Stimulated activated CD8-positive, alpha-beta memory T cell treated with anti-CD3 and anti-CD28 coated beads, Interleukin-4, amount 100 ng/mL, for 1 hour (primary cell): ENCODE measurements at places on chromosomes 6 and 20.

GRCh38 chr6:126064748-126065401, 78.5 kb downstream of the TRMT11 start:
- DNase-seq, result no peak

- DNase-seq, result no peak
Observed at GRCh38 chr6:32964776-32965175, 3.6 kb upstream of the BRD2 start.

- no peak for DNase-seq
Observed at GRCh38 chr6:56387621-56388414, 140.4 kb upstream of the COL21A1 start.

DNA sequence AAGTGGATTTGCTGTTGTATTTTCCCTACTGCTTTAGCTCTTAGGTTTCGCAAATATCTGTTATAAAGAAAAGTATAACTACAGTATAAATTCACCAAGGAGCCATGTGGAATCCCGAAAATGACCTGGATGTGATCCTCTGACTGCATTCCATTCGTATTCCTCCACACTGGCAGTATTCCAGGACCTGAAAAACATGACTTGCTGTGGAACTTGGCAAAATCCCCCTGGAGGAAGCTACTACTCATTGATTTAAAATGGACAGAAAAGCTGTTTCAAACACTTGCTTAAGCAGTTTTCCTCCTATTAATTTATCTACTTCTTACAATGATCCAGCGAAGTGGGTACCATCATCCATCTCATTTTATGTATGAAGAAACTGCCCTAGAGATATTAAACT, 13.3 kb upstream of the ENPP5 start:
- no peak for DNase-seq

DNA sequence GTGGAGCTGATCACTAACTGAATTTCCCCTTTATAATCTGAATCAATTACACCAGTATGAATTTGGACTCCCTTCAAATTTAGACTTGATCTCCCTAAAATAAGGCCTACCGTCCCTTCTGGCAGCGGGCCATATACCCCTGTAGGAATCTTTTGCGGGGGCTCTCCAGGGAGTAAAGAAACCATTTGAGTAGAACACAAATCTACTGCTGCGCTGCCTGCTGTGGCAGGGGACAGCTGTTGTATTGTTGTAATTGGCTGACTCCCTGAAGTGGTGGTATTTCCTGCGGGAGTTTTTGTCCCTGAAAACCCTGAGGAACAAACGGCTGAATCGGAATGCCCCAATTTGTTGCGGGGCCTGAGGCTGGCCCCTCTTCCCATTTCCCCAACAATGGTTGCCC, 16.0 kb upstream of the PTCRA start:
- DNase-seq, result no peak
